Activated CD4-positive, CD25-positive, alpha-beta regulatory T cell (primary cell): ENCODE measurements at places on chromosomes 16 and 17.

GRCh38 chr16:79456036-79456435 is 144.5 kb downstream of the MAF start:
- DNase-seq: no peak

DNA sequence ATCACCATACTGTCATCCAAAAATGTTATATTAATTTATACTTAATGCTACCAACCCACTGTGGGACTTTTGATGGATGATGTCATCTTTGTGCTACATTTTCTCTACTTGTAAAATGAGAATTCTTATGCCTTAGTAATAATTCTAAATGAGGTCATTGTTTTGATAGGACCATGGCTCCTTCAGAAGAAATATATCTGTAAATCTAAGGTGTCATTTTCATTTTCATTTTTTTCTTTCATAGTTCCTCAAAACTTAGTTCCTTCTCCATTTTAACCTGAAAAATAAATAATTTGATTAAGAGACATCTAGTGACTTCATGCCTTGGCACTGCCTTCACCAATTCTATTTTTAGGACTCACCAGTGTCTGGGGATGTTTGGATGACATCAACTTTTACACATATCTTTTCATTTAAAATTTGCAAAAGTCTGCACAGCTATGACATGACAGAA is 48.7 kb downstream of the GPRC5B start:
- no peak for DNase-seq

GRCh38 chr16:51813609-51814008 is 662.5 kb upstream of the SALL1 start:
- DNase-seq: no peak

DNA sequence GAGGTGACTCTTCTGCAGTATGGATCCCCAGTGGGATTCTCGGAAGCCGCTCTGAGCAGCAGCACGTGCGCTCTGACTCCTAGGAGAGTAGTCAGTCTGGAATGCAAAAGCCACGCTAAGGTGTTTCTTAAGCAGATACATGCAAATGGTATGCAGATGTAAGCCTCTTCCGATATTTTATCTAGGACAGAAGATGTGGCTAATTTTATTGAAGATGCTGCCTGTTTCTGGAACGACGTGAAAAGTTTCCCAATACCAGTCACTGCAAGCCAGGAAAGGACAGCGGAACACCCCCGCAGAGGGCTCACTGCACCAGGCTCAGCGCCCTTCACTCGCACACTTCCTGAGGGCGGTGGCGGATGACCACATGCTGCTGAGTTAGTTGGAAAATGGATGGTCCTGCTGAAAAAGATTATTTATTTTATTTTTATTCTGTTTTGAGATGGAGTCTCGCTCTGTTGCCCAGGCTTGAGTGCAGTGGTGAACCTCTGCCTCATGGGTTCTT is 10.1 kb downstream of the FADS6 start:
- DNase-seq: no peak

- DNase-seq: no peak
These were observed 999 bp upstream of the FLYWCH2 start for GRCh38 chr16:2881783-2882649.

DNA sequence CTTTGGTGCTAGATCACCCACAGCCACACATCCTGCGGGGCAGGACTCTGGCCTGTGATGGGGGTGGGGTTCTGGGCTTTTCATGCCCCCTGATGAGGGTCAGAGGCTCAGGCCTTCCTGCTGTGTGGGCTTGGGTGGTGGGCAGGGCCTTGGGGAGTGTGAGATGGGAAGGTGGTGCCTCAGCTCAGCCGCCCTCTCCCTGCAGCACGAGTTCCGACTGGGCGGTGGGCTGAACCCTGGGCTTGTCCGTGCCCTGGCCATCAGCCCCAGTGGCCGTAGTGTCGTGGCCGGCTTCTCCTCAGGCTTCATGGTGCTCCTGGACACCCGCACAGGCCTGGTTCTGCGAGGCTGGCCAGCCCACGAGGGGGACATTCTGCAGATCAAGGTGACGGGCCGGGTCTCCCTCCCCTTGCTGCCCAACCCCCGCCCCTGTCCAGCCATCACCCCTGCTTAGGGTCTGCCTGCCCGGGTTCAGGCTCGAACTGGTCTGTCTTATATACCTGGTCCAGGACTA is 6.8 kb upstream of the SERPINF2 start:
- no peak for DNase-seq

- DNase-seq: no peak
These were observed 203.6 kb downstream of the HS3ST4 start for GRCh38 chr16:25895380-25895779.

- DNase-seq: no peak
These were observed 567 bp upstream of the MT3 start for GRCh38 chr16:56588781-56589140.

GRCh38 chr16:61836804-61837393 is 199.3 kb downstream of the CDH8 start:
- no peak for DNase-seq

GRCh38 chr17:19248928-19249574 is 11.9 kb downstream of the EPN2 start:
- DNase-seq: no peak

- no peak for DNase-seq
These were observed 1.7 kb downstream of the RABEP1 start for GRCh38 chr17:5283571-5284315.

DNA sequence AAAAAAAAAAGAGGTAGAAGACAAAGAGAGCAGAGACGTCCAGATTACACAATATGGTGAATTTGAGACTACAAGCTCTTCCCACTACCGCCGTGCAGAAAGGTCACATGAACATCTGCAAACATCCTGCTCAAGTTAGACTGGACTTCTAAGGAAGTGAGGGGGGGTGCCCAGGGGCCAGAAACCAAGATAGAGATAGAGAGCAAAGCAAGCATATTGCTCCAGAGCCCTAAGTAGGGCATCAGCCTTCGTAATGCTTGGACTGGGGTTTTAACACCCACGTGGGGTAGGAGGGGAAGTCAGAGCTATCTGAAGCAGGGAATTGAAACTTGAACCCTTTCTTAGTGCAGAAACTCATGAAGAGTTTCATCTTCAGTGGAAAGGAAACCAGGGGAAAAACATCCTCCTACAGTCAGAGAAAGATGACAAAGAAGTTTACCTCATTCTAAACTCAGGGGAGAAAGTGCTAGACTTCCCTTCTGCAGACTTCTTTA is 8.7 kb downstream of the CLEC19A start:
- no peak for DNase-seq

GRCh38 chr17:58268774-58269556 is 11.8 kb downstream of the MPO start:
- DNase-seq: no peak

GRCh38 chr16:20901068-20901435 is 481 bp downstream of the LYRM1 start:
- DNase-seq: no peak

DNA sequence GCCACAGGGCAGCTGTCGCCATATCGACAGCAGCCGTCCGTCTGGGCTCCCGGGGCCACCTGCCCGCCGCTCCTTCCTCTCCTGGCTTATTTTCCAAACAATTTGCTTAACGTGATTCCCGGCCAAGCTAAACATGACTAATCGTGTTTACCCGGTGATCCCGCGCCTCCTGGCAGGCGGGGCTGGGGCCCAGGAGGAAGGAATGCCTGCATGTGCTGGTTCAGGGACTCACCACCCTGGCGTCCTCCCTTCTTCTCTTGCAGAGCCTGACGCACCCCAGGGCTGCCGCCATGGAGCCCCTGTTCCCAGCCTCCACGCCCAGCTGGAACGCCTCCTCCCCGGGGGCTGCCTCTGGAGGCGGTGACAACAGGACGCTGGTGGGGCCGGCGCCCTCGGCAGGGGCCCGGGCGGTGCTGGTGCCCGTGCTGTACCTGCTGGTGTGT is 6.1 kb downstream of the SSTR5 start:
- DNase-seq: no peak

DNA sequence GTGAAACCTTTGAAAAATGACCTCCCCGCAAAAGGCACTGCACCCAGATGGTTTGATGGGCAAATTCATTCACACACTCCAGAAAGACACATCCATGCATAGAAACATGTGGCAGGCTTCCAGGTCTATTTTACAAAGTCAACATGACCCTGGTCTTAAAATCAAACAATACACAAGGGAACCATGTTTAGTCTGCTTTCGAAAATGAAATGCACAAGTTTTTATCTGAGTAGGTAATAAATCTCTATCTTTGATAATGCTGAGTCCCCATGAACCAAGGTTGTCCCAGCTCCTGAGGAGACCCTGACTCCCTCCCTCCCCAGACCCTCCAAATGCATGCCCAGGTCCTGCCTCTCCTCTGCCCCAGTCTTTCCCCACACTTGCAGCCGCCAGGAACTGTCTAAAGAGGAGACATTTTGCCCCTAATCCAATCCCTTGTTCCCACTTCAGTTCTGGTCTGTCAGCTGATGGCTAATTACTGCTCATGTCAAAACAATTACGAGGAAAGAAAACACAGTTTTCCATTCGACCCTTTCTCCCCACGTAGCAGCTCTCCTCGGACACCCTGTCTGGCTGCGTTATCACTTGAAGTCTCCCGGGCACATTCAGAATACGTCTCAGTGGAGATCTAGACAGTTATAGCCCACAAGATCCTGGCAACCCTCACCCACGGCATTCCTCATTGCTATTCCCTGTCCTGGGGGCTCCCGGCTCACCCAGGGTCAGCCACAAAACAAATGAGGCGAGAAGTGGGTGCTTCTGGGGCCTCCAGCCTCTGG is 68.8 kb upstream of the RCVRN start:
- DNase-seq: no peak

- no peak for DNase-seq
These were observed 129.4 kb downstream of the TANGO6 start for GRCh38 chr16:68972720-68973119.

DNA sequence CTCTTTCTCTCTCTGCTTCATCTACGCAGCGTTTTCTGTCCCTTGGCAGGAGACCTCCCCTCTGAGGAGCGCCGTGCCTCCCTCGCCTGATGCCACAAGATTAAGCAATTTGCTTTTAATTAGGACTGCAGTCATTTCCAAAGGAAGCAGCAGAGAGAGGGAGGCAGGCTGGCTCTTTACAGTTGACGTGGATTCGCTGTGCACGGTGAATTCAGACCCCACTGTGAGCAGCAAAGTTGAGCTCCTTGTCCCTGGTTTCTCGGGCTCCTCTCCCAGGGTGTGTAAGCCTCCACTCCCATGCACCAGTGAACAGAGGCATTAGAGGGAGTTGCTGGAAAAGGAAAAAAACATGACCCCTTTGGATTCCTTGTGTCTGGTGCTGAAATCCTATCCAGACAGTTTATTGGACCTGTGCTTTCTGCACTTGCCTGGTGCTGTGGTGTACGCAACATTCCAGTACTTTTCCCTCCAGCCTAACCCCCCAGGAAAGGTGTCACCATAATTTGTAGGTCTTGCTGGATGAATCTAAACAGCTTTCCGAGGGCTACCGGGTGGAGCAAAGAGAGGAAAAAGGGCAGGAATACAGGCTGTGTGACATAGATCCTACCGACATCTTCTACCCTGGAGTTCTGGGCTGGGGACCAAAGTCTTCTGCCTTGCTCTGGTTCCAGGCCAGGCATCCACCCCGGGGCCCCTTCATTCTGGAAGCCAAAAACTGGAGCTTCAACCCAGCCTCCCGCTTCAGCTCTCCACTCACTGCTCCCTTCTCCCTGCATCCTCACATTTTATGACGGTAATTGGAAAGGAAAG is 171.0 kb downstream of the MAF start:
- DNase-seq: no peak

GRCh38 chr17:72152387-72152929 is 31.6 kb downstream of the SOX9 start:
- DNase-seq: no peak

- no peak for DNase-seq
These were observed 31.7 kb downstream of the CCDC57 start for GRCh38 chr17:82180776-82181528.

DNA sequence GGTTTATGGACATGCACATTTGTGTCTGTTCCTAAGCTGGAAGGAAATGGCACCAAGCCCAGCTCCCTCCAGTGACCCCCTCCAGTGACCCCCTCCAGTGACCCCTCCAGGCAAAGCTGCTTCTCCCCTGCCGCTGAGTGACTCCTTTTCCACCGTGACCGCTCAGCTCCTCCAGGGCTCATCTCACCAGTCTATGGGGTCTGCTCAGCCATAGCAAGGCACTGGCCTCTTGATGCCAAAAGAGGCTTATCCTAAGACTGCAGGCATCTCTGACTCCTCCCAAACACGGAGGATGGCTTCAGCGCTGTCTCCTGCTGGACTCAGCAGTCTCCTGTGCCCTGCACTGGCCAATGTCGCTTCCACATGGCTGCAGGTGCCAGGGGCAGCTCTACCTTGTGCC is 35.3 kb downstream of the FA2H start:
- DNase-seq: no peak

- DNase-seq: no peak
These were observed 21.1 kb downstream of the NDUFAF8 start for GRCh38 chr17:81260171-81260570.

- no peak for DNase-seq
These were observed 338.3 kb downstream of the BCAS3 start for GRCh38 chr17:61015966-61016365.

- no peak for DNase-seq
These were observed 46.8 kb downstream of the HIC1 start for GRCh38 chr17:2101448-2102257.

DNA sequence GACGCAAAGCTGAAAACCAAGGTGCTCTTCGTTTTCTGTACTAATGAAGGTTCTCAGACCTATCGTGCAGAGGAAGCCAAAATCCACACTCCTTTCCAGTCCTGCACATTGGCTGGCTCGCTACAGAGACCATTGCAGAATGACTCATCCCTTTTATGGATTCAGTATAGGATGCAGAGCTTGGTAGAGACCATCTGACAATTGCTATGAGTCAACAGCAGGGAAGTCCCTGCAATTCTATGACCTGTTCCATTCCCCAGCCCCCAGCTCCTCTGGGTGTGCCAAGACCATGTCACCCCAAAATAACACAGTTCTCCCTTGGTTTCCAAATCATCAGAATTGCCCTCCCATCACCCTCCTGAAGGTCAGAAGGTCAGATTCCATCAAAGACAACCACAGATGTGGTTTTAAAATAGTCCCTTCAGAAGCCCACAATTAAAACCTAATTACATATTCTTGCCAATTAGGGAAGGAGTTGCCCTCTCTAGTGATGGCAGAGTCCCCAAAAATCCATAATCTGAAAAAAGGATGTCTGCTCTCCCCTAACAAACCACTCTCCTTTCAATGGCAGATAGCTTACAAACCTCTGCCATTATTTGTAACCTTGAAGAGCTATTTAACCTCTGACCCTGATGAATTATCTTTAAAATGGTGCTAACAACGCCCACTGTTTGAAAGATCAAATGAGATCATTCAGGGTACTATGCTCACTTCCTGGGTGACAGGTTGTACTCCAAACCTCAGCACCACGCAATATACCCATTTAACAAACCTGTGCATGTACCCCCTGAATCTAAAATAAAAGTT is 108.2 kb upstream of the RBBP6 start:
- DNase-seq: no peak
